ENCODE measurements at places on chromosomes 3 and 15.
A peak's percentile ranks its signal among the peaks of the same experiment; 100 is the strongest.

DNA sequence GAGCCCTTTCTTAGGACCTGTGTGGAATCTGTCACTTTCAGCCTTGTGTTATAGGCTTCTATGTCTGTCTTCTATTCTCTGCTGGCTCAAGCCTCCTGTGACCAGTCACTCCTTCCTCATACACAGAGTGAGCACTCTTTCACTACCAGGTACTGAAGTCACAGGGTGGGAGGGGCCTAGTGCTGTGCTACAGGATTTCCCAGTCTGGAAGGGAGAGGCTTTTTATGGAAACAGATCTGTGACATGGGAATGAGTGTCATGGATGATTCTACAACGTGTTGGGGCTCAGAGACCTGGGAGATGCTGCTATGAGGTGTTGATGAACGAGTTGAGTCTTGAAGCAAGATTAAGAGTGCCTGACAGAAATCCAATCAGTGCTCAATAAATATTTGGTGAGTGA lies 100.5 kb downstream of the PDCD6IP start:
- DNase-seq: no peak
- no peak overlapping the region for H3K27ac ChIP-seq
- H3K4me3 ChIP-seq: no peak overlapping the region

GRCh38 chr3:139357899-139358298 lies 14.1 kb downstream of the MRPS22 start:
- peaks cover 2% of the 10 kb centered on the region for H3K4me1 ChIP-seq
- no peak overlapping the region for H3K4me3 ChIP-seq
- H3K27me3 ChIP-seq: no peaks in the 10 kb centered on the region
- no peak for DNase-seq
- peak overlapping the region; percentile 15 for H3K27ac ChIP-seq
- H3K36me3 ChIP-seq: peaks cover 86% of the 10 kb centered on the region

DNA sequence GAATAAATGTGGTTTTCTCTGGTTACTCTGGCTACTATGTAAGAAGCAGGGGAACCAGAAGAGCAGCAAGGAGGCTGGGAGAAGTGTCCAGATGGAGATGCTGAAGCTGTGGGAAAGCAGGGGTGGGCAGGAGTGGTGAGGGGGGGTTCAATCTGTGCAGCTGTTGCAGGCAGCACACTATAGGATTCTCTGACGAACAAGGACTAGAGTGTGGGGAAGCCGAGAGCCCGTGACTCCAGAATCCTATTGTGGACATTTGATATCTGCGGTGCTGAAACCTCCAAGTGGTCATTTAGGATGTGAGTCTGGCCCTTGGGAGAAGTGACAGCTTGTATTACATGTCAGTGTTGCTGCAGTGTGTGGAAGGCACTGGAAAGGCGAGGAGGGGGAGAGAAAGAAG lies 60.5 kb downstream of the GABRB3 start:
- H3K27me3 ChIP-seq: no peaks in the 10 kb centered on the region
- H3K36me3 ChIP-seq: no peaks in the 10 kb centered on the region
- H3K4me3 ChIP-seq: no peak overlapping the region
- no peak overlapping the region for H3K27ac ChIP-seq

- peaks cover 18% of the 10 kb centered on the region for H3K4me1 ChIP-seq
- H3K27me3 ChIP-seq: peaks cover 42% of the 10 kb centered on the region
- H3K4me3 ChIP-seq: no peak overlapping the region
- no peaks in the 10 kb centered on the region for H3K36me3 ChIP-seq
These were observed 821 bp upstream of the MAGI1 start for GRCh38 chr3:66039590-66039887.

DNA sequence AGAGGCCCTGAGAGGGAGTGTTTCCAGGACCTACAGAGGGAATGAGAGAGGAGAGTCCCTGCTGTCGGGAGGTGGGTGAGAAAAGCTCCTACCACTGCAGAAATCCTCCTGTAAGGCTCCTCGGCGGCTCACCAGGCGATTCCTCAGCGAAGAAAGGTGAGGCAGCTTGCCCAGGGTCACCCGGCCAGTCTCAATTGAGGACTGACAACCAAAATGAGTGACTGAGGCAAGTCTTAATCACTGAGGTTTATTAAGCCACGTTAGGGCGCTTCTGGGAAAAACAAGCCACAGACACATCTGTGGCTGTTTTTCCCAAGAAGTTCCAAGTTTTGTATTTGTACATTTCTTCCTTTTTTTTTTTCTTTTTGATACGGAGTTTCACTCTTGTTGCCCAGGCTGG lies 48.5 kb downstream of the ZDHHC19 start:
- no peaks in the 10 kb centered on the region for H3K27me3 ChIP-seq
- H3K4me1 ChIP-seq: peaks cover 15% of the 10 kb centered on the region
- DNase-seq: no peak
- no peaks in the 10 kb centered on the region for H3K36me3 ChIP-seq
- no peak overlapping the region for H3K27ac ChIP-seq

- no peaks in the 10 kb centered on the region for H3K27me3 ChIP-seq
- no peak overlapping the region for H3K27ac ChIP-seq
- H3K4me3 ChIP-seq: no peak overlapping the region
- H3K4me1 ChIP-seq: no peaks in the 10 kb centered on the region
- no peaks in the 10 kb centered on the region for H3K36me3 ChIP-seq
- no peak for DNase-seq
These were observed 735.0 kb downstream of the ROBO1 start for GRCh38 chr3:79032686-79033318.

GRCh38 chr3:31979001-31979697 lies 1.9 kb downstream of the OSBPL10 start:
- peak overlapping the region; percentile 77 for H3K27ac ChIP-seq
- DNase-seq: no peak
- peaks cover 87% of the 10 kb centered on the region for H3K4me1 ChIP-seq

DNA sequence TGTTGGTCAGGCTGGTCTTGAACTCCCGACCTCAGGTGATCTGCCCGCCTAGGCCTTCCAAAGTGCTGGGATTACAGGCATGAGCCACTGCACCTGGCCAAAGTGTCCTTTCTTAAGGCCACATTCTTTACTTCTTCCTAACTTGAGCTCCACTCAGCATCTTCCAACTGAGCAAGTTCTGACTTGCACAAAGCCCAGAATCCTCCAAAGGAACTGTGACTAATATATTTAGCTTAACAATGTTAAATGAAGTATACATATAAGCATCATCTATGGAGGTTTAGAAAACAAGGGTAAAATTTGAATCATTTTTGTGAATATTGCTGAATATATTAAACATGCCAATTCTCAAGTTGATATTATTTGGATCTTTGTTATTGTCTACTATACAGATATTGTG lies 93.7 kb downstream of the SHQ1 start:
- peaks cover 15% of the 10 kb centered on the region for H3K36me3 ChIP-seq
- H3K4me3 ChIP-seq: no peak overlapping the region
- H3K4me1 ChIP-seq: peaks cover 32% of the 10 kb centered on the region
- DNase-seq: no peak
- H3K27me3 ChIP-seq: peaks cover 25% of the 10 kb centered on the region
- H3K27ac ChIP-seq: no peak overlapping the region

DNA sequence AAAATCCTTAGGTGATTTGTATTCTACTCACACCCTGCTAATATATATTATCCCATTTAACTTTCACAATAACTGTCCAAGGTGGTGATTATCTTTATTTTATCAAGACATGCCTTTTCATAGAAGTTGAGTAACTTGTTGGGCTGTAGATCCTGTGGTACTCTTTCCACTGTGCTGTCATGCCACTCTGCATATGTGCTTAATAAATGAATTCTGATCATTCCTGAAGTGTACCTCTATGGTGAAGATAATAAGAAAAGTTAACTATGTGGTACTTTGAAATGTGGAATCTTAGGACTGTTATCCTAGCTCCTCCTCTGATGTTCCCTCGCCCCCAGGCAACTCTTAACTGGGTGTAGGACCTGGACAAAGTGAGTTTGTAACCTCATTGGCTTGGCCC lies 5.2 kb downstream of the SNRK start:
- H3K27me3 ChIP-seq: no peaks in the 10 kb centered on the region
- peaks cover 21% of the 10 kb centered on the region for H3K36me3 ChIP-seq
- peaks cover 91% of the 10 kb centered on the region for H3K4me1 ChIP-seq
- peak overlapping the region; percentile 30 for H3K27ac ChIP-seq
- peak overlapping the region; percentile 42 for H3K4me3 ChIP-seq

GRCh38 chr3:97689962-97690361 lies 74.6 kb upstream of the ARL6 start:
- no peaks in the 10 kb centered on the region for H3K27me3 ChIP-seq
- H3K4me1 ChIP-seq: no peaks in the 10 kb centered on the region
- no peak overlapping the region for H3K27ac ChIP-seq
- DNase-seq: no peak
- no peaks in the 10 kb centered on the region for H3K36me3 ChIP-seq

GRCh38 chr15:60494108-60494507 lies 15.2 kb upstream of the ICE2 start:
- peaks cover 5% of the 10 kb centered on the region for H3K36me3 ChIP-seq
- DNase-seq: no peak
- H3K27me3 ChIP-seq: no peaks in the 10 kb centered on the region
- H3K4me3 ChIP-seq: no peak overlapping the region

DNA sequence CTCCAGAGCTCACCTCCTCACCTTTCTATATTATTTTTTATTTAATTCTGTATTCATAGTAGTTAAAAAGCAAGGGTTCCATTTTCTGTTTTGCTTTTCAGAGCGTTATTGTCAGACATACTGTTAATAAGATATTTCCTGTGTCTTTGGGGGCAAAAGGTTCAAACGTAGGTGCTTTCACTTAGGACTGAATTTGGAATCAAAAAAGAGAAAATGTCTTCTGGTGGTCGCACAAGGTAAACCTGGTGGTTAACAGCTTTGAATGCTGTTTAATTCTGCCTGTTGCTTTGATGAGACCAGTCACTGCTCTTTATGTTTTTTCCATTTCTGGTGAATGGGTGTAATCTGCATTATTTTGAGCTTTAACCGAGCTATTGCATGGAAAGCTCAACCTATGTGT lies 212.5 kb downstream of the TCF12 start:
- peaks cover 23% of the 10 kb centered on the region for H3K4me1 ChIP-seq
- peaks cover 21% of the 10 kb centered on the region for H3K36me3 ChIP-seq
- H3K27me3 ChIP-seq: no peaks in the 10 kb centered on the region
- H3K4me3 ChIP-seq: no peak overlapping the region
- DNase-seq: no peak

DNA sequence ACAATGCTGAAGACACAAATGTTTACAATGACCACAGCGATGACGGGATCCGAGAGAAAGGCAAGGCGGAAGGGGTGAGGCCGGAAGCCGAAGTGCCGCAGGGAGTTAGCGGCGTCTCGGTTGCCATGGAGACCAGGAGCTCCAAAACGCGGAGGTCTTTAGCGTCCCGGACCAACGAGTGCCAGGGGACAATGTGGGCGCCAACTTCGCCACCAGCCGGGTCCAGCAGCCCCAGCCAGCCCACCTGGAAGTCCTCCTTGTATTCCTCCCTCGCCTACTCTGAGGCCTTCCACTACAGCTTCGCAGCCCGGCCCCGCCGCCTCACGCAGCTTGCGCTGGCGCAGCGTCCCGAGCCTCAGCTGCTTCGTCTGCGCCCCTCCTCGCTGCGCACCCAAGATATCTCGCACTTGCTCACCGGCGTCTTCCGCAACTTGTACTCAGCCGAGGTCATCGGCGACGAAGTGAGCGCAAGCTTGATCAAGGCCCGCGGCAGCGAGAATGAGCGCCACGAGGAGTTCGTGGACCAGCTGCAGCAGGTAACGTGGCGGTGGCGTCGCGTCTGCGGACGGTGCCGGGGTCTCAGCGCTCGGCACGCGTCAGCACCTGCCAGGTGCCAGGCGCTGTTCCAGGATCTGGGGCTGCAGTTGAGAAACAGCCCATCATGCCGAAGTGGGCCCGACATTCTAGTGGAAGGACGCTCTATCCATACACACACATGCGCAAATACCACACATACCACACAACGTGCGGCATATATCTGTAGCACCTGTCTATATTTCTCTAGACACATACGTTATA lies at the start of gene DLEC1:
Gene DLEC1, plus strand, starts transcription at position 108 of the 798 bp plus-strand sequence. Its CDS starts 18 bp downstream, at position 126.
- H3K4me1 ChIP-seq: peaks cover 21% of the 10 kb centered on the region
- peak within 1 kb of the TSS; percentile 86 for H3K4me3 ChIP-seq
- H3K27me3 ChIP-seq: peaks cover 5% of the 10 kb centered on the region
- H3K27ac ChIP-seq: peak within 1 kb of the TSS; percentile 54
- no peaks in the 10 kb centered on the region for H3K36me3 ChIP-seq

DNA sequence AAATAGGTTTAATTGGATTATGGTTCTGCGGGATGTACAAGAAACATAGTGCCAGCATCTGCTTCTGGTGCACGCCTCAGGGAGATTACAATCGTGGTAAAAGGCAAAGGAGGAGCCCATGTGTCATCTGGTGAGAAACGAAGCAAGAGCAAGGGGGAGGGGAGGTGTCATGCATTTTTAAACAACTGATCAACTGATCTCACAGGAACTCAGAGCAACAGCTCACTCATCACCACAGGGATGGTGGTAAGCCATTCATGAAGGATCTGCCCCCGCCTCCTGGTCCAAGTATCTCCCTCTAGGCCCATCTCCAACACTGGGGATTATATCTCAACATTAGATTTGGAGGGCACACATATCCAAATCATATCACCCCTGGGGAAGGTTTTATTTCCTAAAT lies 42.1 kb upstream of the FGF7 start:
- H3K4me1 ChIP-seq: no peaks in the 10 kb centered on the region
- H3K27ac ChIP-seq: no peak overlapping the region
- no peaks in the 10 kb centered on the region for H3K36me3 ChIP-seq
- no peak overlapping the region for H3K4me3 ChIP-seq
- no peaks in the 10 kb centered on the region for H3K27me3 ChIP-seq

- H3K36me3 ChIP-seq: no peaks in the 10 kb centered on the region
- DNase-seq: no peak
- no peak overlapping the region for H3K27ac ChIP-seq
- H3K27me3 ChIP-seq: no peaks in the 10 kb centered on the region
These were observed 84.9 kb downstream of the NECTIN3 start for GRCh38 chr3:111156517-111156916.

DNA sequence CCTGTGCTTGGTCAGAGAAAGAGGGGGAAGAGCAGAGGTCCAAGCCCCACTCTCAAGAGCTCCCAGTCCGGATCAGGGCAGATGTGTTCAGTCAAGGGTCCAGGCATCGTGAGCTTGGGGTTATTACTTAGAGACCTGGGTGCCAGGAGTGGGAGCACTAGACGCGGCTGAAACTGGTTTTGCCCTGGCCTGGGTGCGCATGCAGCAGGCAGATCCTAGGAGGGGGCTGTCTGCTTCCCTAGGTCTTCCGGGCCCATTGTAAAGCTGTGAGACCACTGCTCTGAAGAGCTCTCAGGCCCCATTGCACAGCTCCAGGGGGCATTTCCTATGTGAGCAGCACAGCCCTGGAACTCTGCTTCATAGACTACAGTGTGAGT lies 204.9 kb upstream of the LINGO1 start:
- peaks cover 27% of the 10 kb centered on the region for H3K27me3 ChIP-seq
- no peak overlapping the region for H3K27ac ChIP-seq
- H3K4me3 ChIP-seq: no peak overlapping the region

GRCh38 chr3:71752831-71753700 lies 589 bp upstream of the GPR27 start:
- H3K27me3 ChIP-seq: peaks cover 56% of the 10 kb centered on the region
- H3K4me3 ChIP-seq: peak overlapping the region; percentile 15
- no peaks in the 10 kb centered on the region for H3K36me3 ChIP-seq
- no peak overlapping the region for H3K27ac ChIP-seq
